Activated T-helper 9 cell treated with anti-CD3 and anti-CD28 coated beads, Interleukin-2, amount 50 U/mL, for 16 hours (primary cell): ENCODE measurements at places on chromosomes 4 and X.

GRCh38 chr4:140187316-140187695 is 33.3 kb upstream of the MAML3 start:
- no peak for DNase-seq

DNA sequence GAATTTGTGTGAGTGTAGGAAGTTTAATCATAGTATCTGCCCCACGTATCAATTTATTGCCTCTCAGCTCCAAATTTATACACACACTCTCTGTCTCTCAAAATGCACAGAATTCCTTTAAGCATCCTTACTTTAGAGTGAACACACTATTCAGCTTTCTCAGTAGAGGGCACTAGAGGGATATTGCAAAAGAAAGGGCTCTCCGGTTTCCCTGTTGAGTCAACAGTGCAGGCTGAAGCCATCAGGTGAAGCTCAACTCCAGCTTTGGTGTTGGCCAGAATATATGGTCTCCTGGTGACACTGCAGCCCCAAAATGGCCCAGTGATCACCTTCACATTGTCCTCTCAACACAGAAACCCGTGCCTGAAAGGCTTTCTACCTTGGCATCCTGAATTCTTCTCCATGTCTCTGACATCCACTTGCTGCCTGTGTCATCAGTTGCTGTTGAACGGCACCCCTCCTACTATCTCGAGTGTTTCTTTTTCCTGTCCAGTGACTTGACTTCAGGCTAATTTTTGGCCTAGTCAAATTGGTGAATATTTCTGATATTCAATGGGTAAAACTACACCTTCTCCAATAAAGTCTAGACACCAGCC is 670.5 kb downstream of the GABRG1 start:
- DNase-seq, result no peak

DNA sequence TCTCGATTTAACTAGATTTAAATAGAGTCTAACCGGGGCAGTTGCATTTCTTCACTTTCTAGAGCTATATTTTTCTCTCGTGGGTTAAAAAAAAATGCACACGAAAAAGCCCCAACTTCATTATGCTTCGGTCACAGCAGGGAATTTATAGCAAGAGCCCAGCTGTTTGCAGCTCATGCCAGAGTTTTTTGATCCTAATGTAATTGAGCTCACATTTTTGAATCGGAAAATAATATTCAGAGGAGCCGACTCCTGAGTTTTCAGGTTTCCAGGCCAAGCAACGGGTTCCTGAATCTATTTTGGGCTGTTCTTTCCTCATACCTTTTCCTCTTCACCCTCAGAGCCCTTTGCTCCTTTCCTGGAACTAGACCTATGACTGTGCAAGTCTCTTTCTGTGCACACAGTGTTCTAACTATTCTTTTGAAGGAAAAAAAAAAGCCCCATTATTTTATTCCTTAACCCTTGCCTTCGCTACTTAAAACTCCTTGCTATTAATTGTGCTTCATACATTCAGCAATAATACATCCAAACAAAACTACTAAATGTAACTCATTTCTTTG is 27.5 kb upstream of the ESX1 start:
- no peak for DNase-seq

GRCh38 chr4:56048383-56048701 is 99.6 kb downstream of the CEP135 start:
- no peak for DNase-seq

- no peak for DNase-seq
These were observed 61.1 kb upstream of the C1GALT1C1 start for GRCh38 chrX:120690941-120691340.

DNA sequence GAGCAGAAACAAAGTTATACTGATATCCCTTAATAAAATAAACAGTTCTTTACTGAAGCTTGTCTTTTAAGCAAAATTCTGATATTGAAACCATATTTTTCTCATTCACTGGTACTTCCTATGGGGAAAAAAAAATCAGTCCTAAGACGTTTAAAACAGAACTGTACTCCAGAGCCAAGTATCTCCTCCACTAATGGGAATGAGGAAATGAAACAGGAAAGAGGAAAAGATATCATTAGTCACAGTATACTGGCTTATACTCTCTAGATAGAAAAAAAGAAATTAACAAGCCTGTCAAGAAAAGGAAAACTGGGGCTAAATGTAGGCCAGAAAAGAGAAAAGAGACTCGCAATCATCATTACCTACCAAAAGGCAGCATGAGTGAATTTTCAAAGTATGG is 252.7 kb downstream of the CENPC start:
- DNase-seq, result no peak

DNA sequence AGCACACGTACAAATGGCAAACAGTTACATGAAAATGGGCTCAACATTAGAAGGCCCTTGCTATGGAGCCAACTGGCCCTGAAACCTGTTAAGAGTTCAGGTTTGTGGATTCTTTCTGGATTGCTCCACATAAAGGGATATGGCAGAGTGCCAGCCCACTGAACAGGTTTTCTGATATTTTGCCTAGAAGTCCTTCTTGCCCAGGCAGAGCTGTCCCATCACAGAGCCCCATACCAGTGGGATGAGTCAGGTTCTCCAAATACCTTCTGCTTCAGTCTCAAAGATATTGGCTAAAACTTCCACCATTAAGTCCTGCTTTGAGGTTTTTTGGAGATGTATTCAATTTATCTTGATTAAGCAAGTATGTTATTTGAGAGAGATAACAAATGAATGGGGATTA is 146.8 kb upstream of the IL1RAPL2 start:
- no peak for DNase-seq

- no peak for DNase-seq
These were observed 26.2 kb upstream of the SLC25A6 start for GRCh38 chrX:1417921-1418771.

- no peak for DNase-seq
These were observed 35.1 kb upstream of the ZNF41 start for GRCh38 chrX:47518144-47518543.

GRCh38 chrX:46695491-46695890 is 63.4 kb downstream of the SLC9A7 start:
- DNase-seq, result no peak
